ENCODE measurements at places on chromosomes 2 and 18.

DNA sequence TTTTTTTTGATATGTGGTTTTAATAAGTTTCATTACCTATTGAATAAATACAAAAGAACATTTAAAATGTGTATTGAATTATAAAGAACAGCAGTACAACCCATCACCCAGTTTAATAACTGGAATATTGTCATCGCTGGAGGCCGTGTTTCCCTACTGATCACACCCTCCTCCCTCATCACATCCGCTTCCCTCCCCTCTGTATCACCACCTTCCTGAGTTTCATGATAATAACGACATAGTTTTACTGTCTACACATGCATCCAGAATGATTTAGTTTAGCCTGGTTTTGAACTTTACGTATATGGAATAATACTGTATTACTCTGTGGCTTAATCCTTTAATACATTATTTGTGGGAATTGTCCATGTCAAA, 2.1 kb downstream of the SERPINB8 start:
- DNase-seq, result no peak

DNA sequence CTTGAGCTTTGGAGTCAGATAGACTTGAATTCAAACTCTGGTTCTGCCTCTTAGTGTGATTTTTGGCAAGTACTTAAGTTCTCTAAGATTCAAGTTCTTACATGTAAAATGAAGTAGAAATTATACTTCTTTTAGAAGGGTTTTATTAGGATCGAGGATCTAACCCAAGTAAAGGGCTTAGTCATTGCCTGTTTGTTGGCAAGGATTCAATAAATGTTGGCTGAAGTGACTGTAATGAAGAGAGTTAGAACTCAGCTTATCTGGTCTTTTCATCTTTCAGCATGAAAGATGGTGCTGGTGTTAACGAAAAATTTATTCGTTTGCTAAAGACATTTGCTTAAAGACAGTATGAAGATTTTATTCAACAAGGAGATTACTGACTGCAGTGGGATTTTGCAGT, 315.9 kb upstream of the THUMPD2 start:
- no peak for DNase-seq

- no peak for DNase-seq
Observed at GRCh38 chr2:84526562-84526961, 10.3 kb downstream of the DNAH6 start.

- DNase-seq, result no peak
Observed at GRCh38 chr2:186328838-186329237, 157.2 kb upstream of the ZC3H15 start.

DNA sequence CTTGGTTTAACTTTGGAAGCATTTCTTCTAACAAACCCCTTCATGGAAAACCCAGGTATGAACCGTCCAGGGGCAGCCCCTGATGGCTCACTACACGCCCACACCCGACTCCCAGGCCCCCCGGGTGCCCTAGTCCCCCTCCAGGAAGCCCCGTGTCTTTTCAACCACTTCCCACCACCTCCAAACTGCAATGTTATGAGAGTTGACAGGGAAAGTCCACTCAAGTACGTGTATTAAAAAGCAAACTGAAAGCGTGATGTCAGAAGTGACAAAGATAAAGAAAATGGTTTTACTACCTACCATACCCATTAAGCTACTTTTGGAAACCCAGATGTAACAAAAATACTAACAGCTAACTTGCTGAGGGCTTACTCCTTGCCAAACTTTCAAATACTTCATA, 51.5 kb downstream of the L3MBTL4 start:
- no peak for DNase-seq

Measured in HEK293T (cell line).